Hypothalamus (tissue), 51 donors: ENCODE measurements at places on chromosomes 7 and 10.

DNA sequence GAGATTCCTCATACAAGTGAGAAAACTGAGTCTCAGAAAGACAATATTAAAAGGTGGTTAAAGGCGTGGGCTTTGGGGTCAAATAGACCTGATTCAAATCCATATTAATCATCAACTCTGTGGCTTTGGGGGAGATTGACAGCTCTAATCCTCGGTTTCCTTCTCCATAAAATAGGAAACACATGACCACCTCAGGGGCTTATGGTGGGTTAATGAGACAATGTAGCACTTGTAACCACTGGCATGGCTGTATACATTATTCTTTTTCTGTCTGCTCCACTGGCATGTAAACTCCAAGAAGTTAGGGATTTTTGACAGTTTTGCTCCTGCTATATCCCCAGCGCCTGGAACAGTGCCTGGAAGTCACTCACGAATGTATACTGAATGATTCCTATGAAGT, 120.8 kb upstream of the GAD2 start:
- no peak for DNase-seq

DNA sequence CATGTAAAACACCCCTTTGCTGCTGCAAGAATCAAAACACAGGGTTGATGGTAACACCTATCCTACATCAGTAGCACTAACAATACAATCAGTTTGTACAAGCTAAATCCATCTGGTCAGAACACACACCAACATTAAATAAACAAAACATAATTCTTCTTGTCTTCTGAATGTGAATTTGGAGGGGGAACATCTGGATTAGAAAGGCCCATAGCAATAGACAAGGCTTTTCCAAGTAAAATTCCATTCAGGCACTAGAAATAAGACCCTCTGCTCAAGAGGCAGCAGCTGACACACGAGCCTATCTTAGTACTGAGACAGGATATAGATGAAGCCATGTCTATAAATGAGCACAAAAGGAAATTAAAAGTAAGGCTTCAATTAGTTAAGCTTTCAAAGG, 839.9 kb upstream of the LRRTM3 start:
- DNase-seq = no peak

DNA sequence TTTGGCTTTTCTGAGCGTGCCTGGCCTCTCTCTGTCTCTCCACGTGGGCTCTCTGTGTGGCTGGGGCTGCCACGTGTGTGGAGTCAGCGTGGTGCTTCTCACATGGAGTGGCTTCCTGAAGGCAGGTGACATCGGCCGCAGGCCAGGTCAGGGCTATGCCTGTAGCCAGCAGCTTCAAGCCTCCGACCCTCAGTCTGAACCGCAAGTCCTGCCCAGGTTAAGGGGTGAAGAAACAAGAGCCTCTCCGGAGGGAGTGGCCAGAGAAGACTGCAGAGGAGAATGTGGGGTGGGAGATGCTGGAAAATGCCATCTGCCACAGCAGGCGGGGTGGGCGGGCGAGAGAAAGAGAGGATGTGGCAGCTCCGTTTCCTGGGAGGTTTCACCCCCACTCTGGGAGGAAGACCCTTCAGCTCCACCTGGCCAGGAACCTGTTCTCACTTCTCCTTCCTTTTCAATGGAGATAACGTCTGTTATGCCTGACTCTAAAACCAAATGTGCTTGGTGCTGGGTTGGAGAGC, 14.3 kb upstream of the VIPR2 start:
- DNase-seq = no peak

- DNase-seq = no peak
Measured at GRCh38 chr7:155190688-155191087, 107.0 kb upstream of the INSIG1 start.

DNA sequence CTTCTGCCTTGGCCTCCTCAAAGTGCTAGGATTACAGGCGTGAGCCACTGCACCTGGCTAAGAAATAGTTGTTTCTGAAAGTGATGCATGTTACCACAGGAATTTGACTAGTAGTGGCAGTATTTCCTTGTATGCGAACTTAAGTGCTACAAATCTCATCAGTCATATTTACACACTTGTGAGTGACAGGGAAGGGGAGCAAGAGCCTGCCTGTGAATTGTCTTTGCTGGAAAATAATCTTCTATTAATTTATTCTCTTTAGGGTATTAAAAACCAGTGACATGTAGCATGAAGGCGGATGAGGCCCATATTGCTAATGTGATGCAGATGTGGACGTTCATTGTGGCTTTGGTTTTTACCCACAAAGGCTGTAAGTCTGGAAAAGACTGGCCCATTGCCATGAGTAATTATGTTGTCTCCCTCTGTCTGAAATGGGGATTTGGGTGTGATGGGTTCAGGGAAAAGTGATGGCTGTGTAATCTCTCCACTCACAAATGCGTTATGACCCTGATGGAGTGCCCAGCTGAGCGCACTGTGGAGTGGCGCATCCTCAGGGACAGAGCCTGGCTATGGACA, 97.6 kb downstream of the CCNY start:
- no peak for DNase-seq

DNA sequence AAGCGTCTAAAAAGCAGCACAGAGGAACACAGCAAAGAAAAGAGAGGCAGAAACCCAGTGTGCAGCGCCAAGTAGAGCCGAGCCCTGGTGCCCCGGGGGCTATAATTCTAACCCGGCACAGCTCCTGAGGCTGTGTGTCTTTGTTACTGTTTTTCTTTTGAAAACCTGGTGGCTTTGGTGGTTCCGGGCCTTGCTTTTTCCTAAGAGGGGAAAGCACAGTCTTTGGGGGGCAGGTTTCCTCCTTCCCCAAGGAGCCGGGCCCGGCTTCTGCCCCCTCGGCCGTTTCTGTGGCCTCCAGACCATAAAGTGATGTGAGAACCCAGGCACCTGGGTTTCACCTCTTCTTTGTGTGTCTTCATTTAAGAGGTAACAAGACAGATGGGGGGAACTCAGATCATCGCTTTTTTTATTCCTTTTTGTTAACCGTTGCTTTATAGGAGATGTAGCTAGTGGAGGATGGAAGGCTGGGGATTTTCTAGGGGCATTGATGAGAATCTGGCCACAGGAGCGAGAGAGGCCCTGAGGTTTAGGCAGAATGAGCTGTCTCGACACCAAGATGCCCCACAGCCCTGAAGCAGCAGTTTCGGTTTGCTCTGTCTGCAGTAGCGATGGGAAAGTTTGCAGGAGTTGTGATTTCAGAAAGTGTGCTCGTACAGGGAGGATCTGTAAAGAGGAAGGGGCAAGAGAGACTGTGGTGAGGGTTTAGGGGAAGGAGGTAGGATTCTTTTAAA, 367.8 kb upstream of the GALNT17 start:
- DNase-seq = no peak

GRCh38 chr10:66187053-66187733, 738.6 kb upstream of the LRRTM3 start:
- DNase-seq = no peak

DNA sequence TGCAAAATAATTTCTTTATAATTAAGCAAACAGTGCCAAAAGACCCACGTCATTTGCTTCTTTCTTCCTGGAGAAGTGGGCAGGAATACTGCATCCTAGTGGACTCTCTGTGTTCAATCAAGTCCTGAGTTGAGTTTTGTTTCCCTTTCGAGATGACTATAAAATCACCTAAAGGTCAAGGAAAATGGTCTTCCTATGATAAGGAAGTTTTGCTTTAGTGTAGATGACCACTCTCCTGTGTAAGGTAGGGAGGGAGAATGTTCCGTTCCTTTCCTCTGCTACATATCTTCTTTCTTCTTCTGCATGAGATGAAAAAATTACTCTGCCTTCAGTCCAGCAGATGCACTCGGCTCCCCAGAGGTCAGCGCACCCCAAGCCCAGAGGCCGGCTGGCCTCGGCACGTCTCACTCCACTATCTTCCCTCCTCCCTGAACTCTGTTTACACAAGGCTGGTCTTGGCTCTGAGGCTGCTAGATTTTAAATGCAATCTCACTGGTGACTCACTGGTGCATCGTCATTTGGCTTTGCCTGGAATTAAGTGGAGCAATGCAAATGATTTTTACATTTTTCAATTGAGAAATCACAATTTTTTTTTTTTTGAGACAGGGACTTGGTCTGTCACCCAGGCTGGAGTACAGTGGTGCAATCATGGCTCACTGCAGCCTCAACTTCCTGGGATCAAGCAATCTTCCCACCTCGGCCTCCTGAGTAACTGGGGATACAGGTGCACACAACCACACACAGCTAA, 18.6 kb upstream of the VDAC2 start:
- no peak for DNase-seq
